HT1080 (cell line): ENCODE measurements at places on chromosomes 16 and 17. TPM values are rescaled to one million over a fixed set of nuclear protein-coding genes. Genes with fewer than 3 reads are reported as not detected.

EVPLL gene
- not detected in 2 replicates for total RNA-seq

TMEM238L gene
- total RNA-seq: not detected in 2 replicates

KRTAP4-5 gene
- not detected in 2 replicates for total RNA-seq

SLC16A13 gene
- total RNA-seq: 0.43 TPM in 1 of 2 replicates, not detected in the other

UTP4 gene
- total RNA-seq: 42.4 and 72.3 TPM in 2 replicates

TNFRSF13B gene
- total RNA-seq: not detected in 2 replicates

ZC3H7A gene
- total RNA-seq: 20.9 and 35.3 TPM in 2 replicates

TMEM88 gene
- 0.88 TPM in 1 of 2 replicates, not detected in the other for total RNA-seq

PIRT gene
- total RNA-seq: not detected in 2 replicates

DNA sequence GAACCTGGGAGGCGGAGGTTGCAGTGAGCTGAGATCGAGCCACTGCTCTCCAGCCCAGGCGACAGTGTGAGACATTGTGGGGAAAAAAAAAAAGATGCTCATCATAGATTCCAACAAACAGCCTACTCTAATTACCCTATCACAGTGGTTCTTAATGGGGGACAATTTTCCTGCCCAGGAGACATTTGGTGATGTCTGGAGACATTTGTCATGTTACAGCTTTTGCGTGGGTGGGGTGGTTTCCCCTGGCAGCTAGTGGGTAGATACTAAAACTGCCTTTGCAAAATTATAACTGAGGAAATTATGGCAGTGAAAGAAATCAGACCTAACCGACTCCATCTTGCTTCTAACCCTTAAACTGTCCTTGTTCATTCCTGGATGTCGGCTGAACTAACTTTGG, 92.5 kb upstream of the RBL2 start:
- DNase-seq: no peak

GRCh38 chr17:27326051-27326450, 32.1 kb downstream of the WSB1 start:
- no peak for DNase-seq

GRCh38 chr17:49316258-49316570, 45.8 kb downstream of the ZNF652 start:
- DNase-seq: peak; percentile 17

DNA sequence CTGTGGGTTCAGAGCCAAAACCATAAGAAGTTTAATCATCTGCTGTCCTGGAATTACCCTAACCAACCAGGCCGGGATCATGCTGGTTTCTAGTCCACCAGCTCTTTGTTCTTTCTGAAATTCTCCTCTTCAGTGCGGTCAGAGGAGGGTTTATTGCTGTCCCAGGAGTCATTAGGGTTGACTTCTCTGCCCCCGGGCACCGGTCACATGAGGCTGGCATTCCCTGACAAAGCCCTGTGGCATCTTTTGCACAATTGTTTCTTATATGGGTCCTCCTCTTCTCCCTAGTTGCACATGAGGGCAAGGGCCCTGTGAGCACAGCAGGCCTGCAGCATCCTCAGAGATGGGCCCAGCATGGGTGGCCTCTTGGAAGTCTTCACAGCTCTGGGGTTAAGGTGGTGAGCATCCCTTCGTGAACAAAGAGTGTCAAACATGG, 243.9 kb downstream of the IRF8 start:
- DNase-seq: peak; percentile 8

GRCh38 chr17:77194179-77194578, 53.4 kb downstream of the SEC14L1 start:
- DNase-seq: no peak

GRCh38 chr17:39777534-39778365, 40.0 kb downstream of the GRB7 start:
- DNase-seq: no peak

DNA sequence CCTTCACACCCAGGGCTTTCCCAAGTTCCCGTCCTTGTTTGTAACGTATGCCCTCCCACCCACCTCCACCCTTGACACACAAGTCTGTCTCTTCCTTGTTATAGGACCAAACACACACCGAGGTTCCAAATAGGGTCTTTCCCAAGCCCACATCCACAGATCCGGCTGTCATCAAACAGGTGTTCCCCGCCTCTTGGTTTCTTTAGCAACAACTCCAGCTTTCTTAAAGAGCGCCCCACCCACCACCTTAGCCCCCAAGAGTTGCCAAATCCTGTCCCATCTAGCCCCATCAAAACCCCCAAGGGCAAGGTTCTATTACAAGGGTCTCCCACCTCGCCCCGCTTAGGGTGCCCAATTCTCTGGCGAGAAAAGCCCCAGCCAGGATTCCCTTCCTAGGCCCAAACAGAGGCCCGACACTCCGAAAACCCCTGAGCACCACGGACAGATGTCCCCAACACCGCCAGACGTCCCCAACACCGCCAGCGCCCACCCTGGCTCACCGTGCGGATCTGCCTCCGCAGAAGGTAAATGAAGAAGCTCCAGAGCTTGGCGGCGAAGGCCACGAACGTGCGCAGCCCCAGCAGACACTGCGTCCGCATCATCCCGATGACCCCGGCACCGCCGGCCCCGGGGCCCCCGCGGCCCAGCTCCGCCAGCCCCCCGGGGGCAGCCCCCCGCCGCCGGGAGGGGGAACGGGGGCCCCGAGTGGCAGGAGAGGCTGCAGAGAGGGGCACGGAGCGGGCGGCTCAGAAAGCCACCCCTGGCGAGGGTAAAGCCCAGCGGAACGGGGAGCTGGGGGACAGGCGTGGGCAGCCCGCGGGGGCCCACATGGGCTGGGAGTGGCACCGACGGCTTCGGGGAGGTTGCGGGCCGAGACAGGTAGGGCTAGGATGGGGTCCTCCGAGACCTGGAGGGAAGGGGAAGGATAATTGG, 573 bp downstream of the CTDNEP1 start:
- DNase-seq: no peak

DNA sequence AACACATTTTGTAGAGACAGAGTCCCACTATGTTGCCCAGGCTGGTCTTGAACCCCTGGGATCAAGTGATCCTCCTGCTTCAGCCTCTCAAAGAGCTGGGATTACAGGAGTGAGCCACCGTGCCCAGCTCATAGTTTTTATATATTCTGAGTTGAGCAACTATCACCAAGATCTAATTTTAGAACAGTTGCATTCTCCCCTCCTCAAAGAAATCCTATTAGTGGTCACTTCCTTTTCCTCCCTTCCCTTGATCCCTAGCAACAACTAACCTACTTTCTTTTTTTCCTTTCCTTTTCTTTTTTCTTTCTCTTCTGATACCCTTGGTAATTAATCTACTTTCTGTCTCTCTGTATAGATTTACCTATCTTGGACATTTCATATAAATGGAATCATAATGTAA, 61.5 kb upstream of the B4GALNT2 start:
- peak; percentile 29 for DNase-seq
